ENCODE measurements at places on chromosomes 4 and X. TPM values are rescaled to one million over a fixed set of nuclear protein-coding genes. Genes with fewer than 3 reads are reported as not detected.

The ATP5ME gene
- polyA plus RNA-seq: 212 TPM

The MAOB gene
- polyA plus RNA-seq: 51.0 TPM

The KLF8 gene
- 6.7 TPM for polyA plus RNA-seq

The CXCL11 gene
- polyA plus RNA-seq: not detected

The TXK gene
- 3.7 TPM for polyA plus RNA-seq

The STK32B gene
- polyA plus RNA-seq: 11.1 TPM

The IDUA gene
- 8.9 TPM for polyA plus RNA-seq

The DUSP21 gene
- not detected for polyA plus RNA-seq

The ZAR1 gene
- polyA plus RNA-seq: not detected

The NWD2 gene
- 0.23 TPM for polyA plus RNA-seq

The SAGE1 gene
- not detected for polyA plus RNA-seq

The NCAPG gene
- polyA plus RNA-seq: 48.2 TPM

The TRPC3 gene
- polyA plus RNA-seq: 2.2 TPM

The ASB9 gene
- polyA plus RNA-seq: 13.3 TPM

The BRCC3 gene
- 32.6 TPM for polyA plus RNA-seq
